ENCODE measurements at places on chromosomes 4 and X.
A peak's percentile ranks its signal among the peaks of the same experiment; 100 is the strongest.

GRCh38 chr4:94544811-94545210 is 93.1 kb downstream of the PDLIM5 start:
- DNase-seq: no peak

- no peak for DNase-seq
Observed at GRCh38 chr4:189176002-189176401, 764.7 kb upstream of the FRG1 start.

DNA sequence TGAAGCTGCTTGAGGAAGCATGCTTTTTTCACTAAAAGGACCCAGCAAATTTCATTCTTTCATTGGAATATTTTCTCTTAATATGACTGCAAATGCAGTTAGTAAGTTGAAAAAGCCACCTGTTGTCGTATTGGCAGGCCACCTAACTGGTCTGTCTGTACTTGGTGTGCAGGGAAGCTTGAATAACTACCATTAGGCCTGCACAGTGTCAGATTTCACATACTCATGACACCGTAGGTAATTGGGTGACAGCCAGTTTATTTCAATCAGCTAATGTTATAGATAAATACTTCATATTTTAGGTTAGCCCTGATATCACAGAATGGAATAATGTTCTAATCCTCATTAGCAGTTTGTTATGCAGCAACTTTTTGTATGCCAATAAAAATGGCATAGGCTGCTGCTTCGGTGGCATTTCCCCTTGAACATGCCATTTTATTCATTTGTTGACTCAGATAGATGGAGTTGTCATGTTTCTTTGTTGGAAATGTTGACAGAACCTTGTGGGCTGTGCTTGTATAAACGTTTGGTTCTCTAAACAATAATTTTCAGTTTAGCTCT is 173.7 kb downstream of the RPA4 start:
- no peak for DNase-seq

- DNase-seq: no peak
Observed at GRCh38 chr4:78601013-78601412, 49.4 kb downstream of the ANXA3 start.

DNA sequence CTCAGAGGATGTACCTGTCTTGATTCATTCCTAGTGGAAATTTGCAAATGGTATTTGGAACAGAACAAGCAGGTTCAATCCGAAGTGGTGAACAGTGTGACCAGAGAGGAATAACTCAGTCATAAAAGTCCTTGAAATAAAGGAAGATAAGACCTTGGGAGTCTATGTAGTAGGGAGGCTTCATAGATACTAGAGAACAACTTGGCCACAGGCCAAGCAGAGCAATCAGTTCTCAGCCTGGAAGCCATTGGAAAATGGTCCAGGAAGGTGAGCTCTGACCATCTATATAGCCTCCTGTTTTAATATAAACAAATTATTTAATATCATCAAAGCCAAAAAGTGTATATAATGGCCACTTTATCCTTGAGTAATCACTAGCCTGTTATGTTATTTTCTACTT is 11.3 kb downstream of the TXK start:
- no peak for DNase-seq

- DNase-seq: no peak
Observed at GRCh38 chr4:42488114-42488513, 90.8 kb downstream of the SHISA3 start.

- DNase-seq: no peak
Observed at GRCh38 chrX:138191998-138192397, 519.5 kb downstream of the FGF13 start.

GRCh38 chrX:1420371-1420770 is 28.5 kb upstream of the SLC25A6 start:
- DNase-seq: peak; percentile 12

- no peak for DNase-seq
Observed at GRCh38 chr4:159398236-159398638, 295.4 kb downstream of the RAPGEF2 start.

- no peak for DNase-seq
Observed at GRCh38 chr4:14701896-14702295, 300.4 kb upstream of the CPEB2 start.

GRCh38 chr4:82780752-82781231 is 17.8 kb downstream of the SCD5 start:
- DNase-seq: no peak

DNA sequence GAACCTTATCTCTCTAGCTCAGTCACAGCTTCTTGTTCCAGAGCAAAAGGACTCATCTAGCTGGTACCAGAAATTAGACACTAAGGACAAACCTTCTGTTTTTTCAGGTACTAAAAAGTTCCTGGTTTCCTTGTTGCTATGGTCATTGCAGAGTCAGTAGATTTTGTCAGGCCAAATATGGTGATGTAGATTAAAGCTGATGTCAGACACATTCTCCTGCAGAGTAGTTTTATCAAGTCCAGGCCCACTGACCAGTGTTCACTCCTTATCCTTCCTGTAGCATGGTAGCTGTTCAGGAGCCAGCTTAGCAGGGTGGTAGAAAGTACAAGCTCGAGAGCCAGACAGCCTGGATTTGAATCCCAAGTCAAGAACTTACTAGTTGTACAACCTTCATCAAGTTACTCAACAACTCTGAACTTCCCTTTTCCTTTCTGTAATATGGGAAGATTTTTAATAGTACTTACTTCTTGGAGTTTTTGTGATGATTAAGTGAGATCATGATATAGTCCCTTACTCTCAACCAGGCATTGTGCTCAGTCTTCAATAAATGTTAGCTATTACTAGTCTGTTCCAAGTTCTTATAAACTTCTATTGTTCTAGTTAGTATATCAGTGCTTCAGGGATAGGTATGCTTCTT is 17.9 kb downstream of the OCRL start:
- DNase-seq: no peak

GRCh38 chr4:51942108-51942832 is 77.9 kb downstream of the LRRC66 start:
- DNase-seq: no peak

- DNase-seq: no peak
Observed at GRCh38 chrX:113699939-113700338, 859.3 kb upstream of the AMOT start.

- no peak for DNase-seq
Observed at GRCh38 chr4:112946127-112946526, 103.3 kb upstream of the ANK2 start.

DNA sequence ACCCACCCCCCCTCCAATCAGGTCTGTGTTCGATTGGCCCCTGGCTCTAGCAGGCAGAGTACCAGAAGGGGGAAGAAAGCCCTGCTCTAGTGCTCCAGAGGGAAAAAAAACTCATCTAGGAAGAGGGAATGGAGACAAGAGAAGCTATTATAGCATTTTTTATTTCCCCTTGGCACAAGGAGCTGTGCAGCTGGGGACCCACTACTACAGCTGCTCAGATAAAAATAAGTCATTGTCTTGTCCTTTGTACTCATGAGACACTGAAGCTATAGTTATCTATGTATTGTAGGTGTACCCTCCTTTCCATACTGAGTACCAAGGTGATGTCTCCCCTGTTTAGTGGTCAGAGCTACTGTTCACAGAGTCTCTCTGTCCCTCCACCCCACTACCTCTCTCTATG is 14.3 kb downstream of the CCDC160 start:
- no peak for DNase-seq

- no peak for DNase-seq
Observed at GRCh38 chrX:107804427-107804826, 21.2 kb upstream of the MID2 start.

- no peak for DNase-seq
Observed at GRCh38 chr4:87179751-87180150, 40.7 kb downstream of the KLHL8 start.

- DNase-seq: no peak
Observed at GRCh38 chrX:37873220-37873619, 25.8 kb upstream of the DYNLT3 start.

GRCh38 chr4:73673286-73673685 is 53.0 kb upstream of the RASSF6 start:
- DNase-seq: no peak

DNA sequence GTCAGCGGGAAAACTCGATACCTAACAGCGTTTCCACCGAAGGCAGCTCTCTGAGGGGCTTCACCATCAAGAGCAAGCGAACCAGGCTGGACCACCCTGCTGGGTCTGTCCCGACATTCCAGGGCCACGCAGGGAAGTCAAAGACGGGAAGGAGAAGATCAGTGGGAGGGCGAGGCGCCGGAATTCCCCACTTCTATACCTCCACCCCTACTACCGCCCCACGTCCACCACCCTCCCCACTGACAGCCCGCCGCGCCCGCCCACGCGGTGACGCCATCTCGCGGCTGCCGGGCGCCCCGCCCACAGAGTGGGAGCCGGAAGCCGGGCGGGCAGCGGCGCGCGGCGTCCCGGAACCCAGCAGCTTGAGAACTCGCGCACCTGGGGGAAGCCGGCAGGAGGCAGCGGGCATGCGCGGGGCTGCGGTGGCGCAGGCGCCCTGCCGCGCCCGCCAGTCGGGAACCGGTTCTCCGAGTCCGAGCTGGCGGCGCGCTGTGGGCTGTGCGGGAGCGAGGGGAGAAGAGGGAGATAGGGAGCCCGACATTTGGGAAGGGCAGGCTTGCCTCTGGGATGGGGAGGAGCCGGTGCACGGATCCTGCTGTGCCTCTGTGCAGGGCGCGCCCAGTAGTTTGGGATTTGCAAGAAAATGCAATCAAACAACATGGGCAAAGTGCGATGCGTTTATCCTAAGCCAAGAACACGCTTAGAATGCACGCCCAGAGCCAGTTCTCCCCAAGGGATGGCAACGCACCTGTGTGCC is 3.2 kb upstream of the STIM2 start:
- DNase-seq: peak; percentile 90

- no peak for DNase-seq
Observed at GRCh38 chrX:72016881-72017783, 106.5 kb downstream of the NHSL2 start.

DNA sequence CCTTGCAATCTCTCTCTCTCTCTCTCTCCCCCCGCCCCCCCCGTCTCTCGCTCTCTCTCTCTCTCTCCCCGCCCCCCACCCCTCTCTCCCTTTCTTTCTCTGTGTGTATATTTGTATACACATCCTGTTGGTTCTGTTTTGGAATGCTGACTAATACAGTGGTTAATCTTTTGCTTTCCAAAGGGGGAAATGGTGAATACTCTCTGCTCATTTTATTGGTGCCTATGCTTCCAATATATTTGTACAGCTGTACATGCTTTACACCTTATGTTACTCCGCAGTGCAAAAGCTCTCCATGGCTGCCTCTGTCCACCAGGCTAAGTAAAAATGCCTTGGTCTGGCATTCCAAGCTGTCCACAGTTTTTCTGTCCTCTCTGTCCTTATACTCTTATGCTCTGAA is 158.8 kb downstream of the RBMX2 start:
- DNase-seq: no peak

DNA sequence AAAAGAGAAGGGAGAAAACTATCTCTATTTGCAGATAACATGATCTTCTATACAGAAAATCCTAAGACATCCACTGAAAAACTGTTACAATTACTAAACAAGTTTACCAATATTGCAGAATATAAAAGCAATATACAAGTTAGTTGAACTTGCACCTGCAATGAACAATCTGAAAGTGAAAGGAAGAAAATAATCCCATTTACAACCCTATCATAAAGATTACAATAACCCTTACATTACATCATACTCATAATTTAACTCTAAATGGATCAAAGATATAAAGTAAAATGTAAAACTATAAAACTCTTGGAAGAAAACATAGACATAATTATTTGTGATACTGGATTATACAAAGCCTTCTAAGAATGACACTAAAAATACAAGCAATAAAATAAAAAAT is 77.2 kb downstream of the GSTCD start:
- DNase-seq: no peak

DNA sequence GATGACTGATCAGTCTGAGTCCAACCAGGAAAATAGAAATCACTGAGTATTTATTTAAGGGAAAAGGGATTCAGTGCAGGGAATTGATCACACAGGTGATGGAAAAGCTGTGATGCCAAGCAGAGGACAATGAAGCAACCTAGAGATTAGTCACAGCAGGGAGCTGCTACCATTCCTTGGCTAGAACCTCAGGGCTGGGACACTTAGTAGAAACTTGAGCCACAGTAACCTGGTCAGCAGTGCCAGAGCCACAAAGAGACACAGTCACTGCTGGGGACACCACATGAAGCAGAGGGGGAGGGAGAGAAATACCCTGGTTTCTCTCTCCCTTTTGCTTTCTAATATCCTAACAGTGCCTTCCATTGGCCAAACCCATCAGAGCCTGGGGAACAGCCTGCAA is 38.7 kb downstream of the RTL9 start:
- no peak for DNase-seq

DNA sequence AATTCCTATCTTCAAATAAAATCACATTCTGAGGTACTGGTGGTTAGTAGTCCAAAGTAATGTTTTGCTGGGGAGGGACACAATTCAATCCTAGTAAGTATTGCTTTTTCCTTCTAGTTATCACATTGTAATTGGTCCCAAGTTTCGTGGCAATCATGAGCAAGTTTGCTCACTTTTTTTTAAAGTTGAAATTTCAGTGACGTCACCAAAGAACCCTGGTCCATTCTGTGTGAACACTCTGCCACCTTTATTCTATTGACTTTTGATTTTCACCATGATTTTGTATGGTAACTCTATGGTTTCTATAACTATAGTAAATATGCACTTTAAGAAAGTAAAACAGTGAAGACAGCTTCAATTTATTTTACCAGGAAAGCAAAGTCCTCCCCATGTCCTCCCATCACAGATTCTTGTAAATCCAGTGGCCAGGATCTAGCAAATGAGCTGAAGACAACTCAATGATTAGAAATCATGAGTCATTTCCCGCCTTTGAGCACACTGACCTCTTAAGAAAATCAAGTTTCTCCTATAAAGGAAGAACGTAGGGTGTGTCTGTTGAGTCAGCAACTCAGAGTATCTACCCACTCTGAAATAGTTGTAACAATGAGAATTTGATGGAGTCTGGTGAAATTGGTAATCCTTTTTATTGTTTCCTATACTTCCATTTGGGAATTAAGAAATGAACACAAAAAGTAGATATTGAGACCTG is 1306.6 kb upstream of the PABPC4L start:
- no peak for DNase-seq

GRCh38 chr4:138609943-138610350 is 367.8 kb upstream of the SLC7A11 start:
- no peak for DNase-seq

- no peak for DNase-seq
Observed at GRCh38 chr4:183504930-183505610, at the start of gene ING2. Gene ING2 (plus strand): TSS chr4:183505058. CDS start chr4:183505196, 138 bp downstream.

DNA sequence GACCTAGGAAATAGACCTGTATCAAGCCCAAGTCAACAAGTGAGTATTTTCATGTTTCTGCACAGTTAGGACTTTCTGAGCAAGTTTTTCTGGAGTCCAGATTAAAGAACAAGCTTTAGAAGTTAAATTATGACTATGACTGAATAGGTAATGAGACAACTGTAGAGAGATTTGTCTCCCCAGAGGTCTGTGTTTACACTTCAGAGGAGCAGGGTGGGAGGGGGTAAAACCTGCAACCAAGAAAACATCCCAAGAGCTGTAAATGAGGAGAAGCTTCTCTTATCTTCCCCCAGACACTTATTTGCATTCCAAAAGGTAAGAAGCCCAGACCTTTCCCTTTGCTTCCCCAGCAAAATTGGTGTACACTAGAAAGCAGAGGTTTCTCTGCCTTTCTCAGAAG is 22.1 kb upstream of the CEP135 start:
- DNase-seq: no peak

DNA sequence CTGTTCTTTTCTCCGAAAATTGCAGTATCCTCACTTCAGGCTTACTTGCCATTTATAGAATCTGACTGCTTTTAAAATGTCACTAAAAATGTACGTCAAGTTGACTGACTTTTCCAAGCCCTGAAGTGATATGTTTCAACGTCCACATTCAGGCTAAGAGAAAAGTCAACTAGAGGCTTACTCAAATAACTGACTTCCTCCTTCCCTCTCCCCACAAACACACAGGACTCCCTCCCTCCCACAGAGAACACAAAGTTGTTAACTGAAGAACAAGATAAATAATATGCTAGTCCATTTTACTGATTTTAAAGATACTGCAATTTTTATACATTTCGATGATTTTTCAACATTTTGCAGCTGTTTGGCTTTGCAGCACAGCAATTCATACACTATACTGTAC is 13.8 kb upstream of the CDKL2 start:
- DNase-seq: no peak
